ENCODE measurements at places on chromosomes 12 and 14. TPM values are rescaled to one million over a fixed set of nuclear protein-coding genes. Genes with fewer than 3 reads are reported as not detected.
A peak's percentile ranks its signal among the peaks of the same experiment; 100 is the strongest.

The TAS2R14 gene
- 0.85 TPM for polyA plus RNA-seq

GRCh38 chr14:69573831-69574262, 824 bp downstream of the CCDC177 start:
- H3K27ac ChIP-seq, result no peak overlapping the region
- H3K36me3 ChIP-seq, result no peaks in the 10 kb centered on the region
- H3K4me3 ChIP-seq, result no peak overlapping the region
- no peaks in the 10 kb centered on the region for H3K4me1 ChIP-seq

- DNase-seq, result no peak
- H3K36me3 ChIP-seq, result no peaks in the 10 kb centered on the region
- H3K4me3 ChIP-seq, result no peak overlapping the region
- H3K4me1 ChIP-seq, result no peaks in the 10 kb centered on the region
Measured at GRCh38 chr12:126233625-126234024, 1168.4 kb downstream of the AACS start.

The LRCOL1 gene
- polyA plus RNA-seq, result not detected

DNA sequence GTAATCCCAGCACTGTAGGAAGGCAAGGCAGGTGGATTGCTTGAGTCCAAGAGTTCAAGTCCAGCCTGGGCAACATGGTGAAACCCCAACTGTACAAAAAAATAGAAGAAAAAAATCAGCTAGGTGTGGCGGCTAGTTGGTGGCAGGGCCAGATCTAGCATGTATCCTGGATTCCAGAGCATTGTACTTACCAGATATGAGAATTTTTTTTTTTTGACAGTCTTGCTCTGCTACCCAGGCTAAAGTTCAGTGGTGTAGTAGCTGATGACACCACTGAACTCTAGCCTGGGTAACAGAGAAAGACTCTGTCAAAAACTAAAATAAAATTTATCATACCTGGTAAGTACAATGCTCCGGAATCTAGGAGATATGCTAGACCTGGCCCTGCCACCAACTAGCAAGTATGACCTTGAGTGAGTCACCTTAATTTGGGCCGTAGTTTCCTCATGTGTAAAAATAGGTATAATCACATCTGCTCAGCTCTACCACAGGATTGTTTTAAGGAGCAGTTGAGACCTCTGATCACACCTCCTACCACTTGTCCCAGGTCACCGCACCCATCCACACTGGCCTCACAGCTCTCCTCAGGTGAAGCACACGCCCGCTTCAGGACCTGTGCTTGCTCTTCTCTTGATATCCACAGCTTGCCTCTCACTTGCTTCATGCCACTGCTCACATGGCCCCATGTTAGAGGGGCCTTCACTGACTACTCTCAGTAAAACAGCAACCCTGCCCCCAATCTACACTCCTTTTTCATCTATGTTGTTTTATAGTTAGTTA, 140.2 kb downstream of the STXBP6 start:
- no peak overlapping the region for H3K4me3 ChIP-seq
- H3K27me3 ChIP-seq, result no peaks in the 10 kb centered on the region
- DNase-seq, result peak; percentile 22
- no peaks in the 10 kb centered on the region for H3K36me3 ChIP-seq
- H3K27ac ChIP-seq, result peak overlapping the region; percentile 10
- H3K4me1 ChIP-seq, result peaks cover 26% of the 10 kb centered on the region

The LMNTD1 gene
- not detected for polyA plus RNA-seq

Measured in small intestine (tissue), 16 donors.